ENCODE measurements at places on chromosomes 6 and 20.

DNA sequence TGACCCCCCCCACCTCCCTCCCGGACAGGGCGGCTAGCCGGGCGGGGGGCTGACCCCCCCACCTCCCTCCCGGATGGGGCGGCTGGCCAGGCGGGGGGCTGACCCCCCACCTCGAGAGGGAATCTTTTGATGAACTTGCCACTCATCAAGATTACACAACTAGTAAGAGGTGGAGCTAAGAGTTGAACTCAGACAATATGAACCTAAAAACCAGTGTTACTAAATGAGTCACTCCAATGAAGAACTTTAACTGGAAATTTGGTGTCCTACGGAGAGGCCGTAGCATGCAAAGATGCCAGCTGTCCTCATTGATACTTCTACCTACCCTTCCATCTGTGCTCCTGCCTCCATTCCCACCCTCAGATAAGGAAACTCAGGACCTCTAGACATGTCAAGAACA is 42.8 kb downstream of the PFDN4 start:
- no peak for DNase-seq

DNA sequence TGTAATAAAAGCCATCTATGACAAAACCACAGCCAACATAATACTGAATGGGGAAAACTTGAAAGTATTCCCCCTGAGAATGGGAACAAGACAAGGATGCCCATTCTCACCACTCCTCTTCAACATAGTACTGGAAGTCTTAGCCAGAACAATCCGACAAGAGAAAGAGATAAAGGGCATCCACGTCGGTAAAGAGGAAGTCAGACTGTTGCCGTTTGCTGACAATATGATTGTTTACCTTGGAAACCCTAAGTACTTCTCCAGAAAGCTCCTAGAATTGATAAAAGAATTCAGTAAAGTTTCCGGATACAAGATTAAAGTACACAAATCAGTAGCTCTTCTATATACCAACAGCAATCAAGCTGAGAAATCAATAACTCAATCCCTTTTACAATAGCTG is 14.0 kb upstream of the RUNX2 start:
- DNase-seq = no peak

GRCh38 chr6:51415501-51415900 is 596.8 kb downstream of the TFAP2B start:
- DNase-seq = no peak

- DNase-seq = no peak
Observed at GRCh38 chr20:62425281-62426058, 1.9 kb downstream of the RBBP8NL start.

DNA sequence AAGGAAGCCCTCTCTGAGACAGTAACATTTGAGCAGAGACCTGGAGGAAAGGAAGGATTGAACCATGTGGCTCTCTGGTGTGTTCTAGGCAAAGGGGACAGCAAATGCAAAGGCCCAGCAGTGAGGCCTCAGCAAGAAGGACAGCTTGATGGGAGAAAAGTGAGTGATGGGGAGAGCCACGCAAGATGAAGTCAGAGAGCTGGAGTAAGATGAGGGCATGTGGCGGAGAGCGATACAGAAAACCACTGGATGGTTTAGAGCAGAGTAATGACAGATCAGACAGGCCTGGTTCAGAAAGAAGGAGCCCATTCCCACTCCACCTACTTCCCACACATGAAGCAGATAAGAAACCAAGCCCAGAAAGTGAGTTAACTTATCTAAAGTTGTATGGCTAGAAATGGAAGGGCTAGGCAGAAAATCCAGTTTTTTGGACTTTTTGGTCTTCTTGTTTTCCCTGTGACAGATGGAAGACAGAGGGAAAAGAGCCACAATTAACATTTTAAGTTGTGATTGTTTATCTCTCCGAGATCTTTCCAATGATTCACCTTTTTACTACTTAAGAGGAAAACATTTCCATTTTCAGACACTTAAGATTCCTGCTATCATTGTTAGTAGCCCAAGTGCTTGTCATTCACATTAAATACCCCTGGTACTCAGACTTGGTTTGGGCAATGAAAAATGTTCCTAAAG is 723 bp upstream of the SNPH start:
- DNase-seq = peak; percentile 10

DNA sequence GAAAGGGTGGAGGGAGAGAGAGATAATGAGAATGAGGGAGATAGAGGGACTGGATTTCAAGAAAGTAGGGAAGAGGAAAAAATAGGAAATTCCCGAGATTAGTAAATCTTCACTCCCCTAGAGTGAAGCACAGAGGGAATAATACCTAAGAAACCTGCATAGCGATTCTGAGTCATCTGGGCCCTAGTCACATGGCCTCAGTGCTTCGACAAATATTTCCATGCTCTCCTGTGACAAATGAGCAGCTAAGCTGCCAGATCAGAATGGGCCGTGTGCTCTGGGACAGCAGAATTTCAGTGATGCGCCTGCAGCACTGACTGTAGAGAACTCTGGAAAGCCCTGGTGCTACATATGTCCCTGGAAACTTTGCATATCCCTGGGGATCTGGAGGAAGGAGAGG is 48.6 kb upstream of the GRIK2 start:
- no peak for DNase-seq

- DNase-seq = peak; percentile 81
Observed at GRCh38 chr20:39893003-39893685, 795.9 kb downstream of the MAFB start.

DNA sequence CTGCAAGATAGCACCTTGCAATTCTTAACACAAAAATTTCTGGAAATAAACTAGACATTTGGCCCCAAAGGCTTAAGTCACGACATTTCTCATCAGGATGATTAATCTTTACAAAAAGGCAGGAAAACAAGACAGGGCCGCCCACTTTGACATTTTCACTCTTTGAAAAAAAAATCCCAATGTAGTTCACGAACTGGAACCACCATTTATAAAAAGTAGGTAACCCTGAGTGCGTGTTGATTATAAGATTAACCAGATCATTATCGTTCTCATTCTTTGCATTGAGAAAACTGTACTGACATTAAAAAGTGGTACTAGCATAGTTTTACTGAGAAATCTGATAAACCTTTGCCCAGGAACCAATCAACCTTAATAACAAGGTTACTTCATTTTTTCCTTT is 108.8 kb downstream of the HUS1B start:
- no peak for DNase-seq

- DNase-seq = no peak
Observed at GRCh38 chr20:19544684-19545083, 213.4 kb upstream of the RIN2 start.

- DNase-seq = no peak
Observed at GRCh38 chr6:56909115-56909907, 45.6 kb upstream of the BEND6 start.

DNA sequence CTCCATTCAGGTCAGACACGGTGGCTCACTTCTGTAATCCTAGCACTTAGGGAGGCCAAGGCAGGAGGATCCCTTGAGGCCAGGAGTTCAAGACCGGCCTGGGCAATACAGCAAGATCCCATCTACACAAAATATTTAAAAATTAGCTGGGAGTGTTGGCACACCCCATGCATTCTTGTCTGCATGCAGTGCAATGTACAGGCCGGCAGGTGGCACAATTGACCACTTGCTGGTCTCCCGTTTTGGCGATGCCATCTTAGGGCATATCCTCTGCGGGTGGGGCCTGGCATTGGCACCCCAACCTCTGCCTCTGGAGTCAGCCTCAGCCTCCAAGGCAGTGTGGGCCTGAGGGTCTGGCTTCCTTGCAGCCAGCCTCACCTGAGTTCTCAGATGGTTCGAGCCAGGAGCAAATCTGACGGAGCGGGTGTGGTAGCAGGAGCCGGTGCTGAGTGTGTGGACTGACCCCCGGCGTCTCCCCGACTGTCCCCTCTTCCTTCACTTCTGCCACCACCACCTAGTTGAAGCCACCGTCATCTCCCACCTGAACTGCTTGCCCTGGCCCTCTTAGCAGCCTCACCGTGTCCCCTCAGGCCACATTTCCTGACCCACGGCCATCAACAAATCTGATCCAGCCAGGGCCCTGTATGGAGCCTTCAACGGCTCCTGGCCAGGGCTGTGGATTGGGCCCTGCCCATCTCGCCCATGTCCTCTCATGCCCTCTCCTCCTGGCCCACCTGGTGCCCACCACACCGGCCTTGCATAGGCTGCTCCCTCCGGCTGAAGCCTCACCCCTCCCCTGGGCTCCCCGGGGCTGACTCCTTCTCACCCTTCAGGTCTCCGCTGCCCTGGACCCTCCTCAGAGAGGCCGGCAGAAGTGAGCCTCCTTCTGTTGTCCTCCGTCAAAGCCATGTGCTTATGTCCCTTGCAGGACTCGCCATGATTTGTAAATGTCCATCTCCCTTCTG is 44.0 kb downstream of the EFCAB8 start:
- peak; percentile 42 for DNase-seq

- DNase-seq = peak; percentile 17
Observed at GRCh38 chr6:33745548-33745947, 1.2 kb downstream of the IP6K3 start.

- DNase-seq = peak; percentile 71
Observed at GRCh38 chr20:50285376-50286173, 94.9 kb downstream of the CEBPB start.

DNA sequence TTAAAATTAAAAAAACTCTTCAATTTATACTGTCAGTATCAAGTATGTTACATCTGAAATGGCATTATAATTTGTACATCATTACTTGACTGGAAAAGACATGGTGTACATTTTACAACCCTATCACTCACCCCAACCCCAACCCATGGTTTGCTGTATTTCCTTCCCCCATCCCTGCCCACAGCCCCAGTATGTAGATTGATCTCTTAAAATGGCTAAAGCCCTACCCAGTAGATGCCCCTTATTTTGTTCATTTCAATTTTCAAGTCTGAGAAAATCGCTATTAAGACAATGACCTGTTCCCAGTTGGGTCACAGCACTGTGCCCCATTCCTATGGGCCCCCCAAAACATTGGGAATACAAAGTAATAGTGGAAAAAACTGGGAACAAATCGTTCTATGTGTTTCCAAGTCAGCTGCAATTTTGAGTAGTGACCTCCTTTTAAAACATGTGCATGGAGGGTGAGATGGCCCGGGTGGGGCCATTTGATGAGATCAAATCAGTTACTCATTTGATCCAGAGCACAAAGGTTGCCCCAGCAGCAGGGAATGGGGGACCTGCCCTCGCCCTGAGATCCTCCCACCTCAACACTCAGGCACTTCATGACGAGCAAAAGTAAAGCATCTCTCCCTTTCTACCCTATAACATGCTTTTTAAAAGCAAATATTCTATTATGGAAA is 13.3 kb downstream of the EZR start:
- DNase-seq = no peak

DNA sequence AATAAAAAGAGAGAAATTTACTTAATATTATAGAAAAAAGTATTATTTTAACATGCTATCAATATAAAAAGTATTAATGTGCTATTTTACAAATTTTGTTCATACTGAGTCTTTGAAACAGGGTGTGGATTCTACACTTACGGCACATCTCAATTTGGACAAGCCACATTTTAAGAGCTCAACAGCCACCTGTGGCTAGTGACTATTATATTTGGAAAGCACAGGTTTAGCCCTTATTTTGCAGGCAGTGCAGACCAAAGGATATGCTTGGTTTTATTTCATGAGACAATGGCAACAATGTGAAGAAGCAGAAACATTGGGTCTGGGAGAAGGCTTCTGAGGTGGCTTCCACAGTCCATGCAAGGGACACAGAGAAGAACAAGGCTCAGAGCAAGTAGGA is 74.6 kb downstream of the BACH2 start:
- DNase-seq = no peak

Data from astrocyte of the spinal cord (primary cell).